ENCODE measurements at places on chromosomes 7 and 10. TPM values are rescaled to one million over a fixed set of nuclear protein-coding genes. Genes with fewer than 3 reads are reported as not detected.

CCDC172 gene
- total RNA-seq = not detected

TMEM139 gene
- 1.1 TPM for total RNA-seq

CAMK1D gene
- 6.1 TPM for total RNA-seq

ANXA8L1 gene
- not detected for total RNA-seq

STMP1 gene
- 25.1 TPM for total RNA-seq

NPSR1 gene
- not detected for total RNA-seq

GIMAP1 gene
- total RNA-seq = 3.9 TPM
